ENCODE measurements at places on chromosomes 6 and 20.

DNA sequence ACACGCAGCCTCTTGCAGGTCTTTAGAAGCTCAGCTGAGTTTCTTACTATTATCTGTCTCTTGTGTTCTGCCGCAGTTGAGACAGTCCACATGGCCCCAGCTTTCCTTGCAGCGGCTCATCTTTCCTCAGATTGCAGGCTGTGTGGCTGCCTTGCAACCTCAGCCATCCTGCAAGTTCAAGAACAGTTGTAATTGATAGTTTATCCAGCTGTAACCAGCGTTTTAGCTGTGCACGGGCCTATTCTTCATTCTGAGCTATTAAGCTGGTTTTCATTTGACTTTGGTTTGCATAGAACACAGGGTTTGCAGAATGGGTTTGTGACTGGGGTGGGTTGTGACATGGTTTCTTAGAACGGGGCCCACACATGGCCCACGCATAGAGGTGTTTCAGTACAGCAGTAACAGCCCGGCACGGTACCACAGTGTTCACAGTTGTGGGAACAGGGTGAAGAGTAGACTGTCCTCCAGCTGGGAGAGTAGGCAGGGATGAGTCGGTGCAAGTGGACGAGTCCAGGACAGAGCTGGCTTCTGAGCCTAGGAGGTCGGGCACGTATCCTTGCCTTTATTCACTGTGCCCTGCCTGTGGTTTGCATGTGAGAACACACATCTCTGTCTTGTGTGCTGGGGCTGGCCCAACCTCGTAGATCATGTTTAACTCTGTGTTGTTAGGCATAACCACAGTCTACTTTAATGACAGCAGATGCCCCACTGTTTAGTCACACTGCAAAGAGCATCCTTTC lies 89.2 kb downstream of the RPP40 start:
- H3K27ac ChIP-seq, result peak overlapping the region; percentile 47
- H3K36me3 ChIP-seq, result peaks cover 2% of the 10 kb centered on the region
- H3K4me1 ChIP-seq, result peaks cover 18% of the 10 kb centered on the region
- H3K4me3 ChIP-seq, result no peak overlapping the region
- no peak for DNase-seq

DNA sequence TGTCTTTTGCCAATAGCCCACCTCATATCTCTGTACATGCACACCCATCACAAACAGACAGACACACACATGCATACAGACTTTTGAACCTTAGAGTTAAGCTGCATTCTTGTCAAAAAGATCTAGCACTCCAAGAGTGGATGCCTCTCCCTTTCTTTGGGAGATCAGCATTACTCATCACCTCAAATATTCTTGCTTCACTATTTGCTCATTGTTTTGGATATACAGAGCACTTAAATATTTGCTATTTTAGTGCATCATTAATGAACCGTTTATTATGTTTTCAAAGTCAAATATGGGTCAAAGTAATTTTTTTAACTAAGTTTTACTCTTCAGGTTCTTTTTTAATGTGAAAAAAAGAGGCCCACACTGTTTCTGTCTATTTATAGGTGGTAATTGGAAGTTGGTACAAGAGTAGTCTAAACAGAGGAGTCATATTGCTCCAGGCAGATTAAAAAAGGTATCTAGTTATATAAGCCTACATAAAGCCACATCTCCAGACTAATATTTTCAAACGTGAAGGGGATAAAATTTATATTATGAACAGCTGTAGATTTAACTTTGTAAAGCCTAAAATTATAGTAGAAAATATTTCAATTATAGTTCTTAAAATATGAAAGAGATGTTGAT lies 102.6 kb downstream of the FLRT3 start:
- no peaks in the 10 kb centered on the region for H3K27me3 ChIP-seq
- H3K27ac ChIP-seq, result no peak overlapping the region
- DNase-seq, result no peak

DNA sequence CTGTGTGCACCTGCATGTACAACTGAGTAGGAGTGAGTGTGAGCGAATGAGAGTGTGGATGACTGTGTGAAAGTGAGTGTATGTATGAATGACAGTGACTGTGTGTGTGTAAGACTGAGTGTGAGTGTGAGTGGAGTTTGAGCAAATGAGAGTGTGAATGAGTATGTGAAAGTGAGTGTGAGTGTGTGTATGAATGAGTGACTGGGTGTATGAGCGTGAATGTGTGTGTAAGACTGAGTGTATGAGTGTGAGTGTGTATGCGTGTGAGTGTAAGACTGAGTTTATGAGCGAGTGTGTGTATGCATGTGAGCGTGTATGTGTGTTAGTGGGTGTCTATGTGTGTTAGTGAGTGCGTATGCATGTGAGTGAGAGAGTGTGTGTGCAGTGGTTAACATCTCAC lies 220.8 kb downstream of the QKI start:
- no peaks in the 10 kb centered on the region for H3K4me1 ChIP-seq
- no peaks in the 10 kb centered on the region for H3K36me3 ChIP-seq
- no peak overlapping the region for H3K4me3 ChIP-seq
- H3K27me3 ChIP-seq, result no peaks in the 10 kb centered on the region
- no peak overlapping the region for H3K27ac ChIP-seq

DNA sequence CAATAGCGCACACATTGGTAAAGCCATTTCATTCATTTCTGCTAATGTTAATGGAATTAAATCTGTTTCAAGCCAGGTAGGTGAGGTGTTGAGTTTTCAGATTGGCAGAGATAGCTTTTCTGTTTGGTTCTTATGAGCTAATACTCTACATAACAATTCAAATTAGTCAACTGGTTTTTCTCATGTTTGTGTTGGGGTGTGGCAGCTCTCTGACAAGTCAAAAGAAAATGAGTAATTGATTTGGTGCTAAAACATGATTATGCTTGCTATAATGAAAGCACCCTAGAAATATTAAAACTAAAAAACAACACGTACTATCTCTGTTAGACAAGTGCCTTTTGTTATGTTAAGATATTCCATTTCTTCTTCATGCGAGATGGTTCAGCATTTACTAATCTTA lies 13.6 kb downstream of the PPP1R14C start:
- no peaks in the 10 kb centered on the region for H3K4me1 ChIP-seq
- H3K4me3 ChIP-seq, result no peak overlapping the region

- DNase-seq, result no peak
- H3K27ac ChIP-seq, result no peak overlapping the region
- H3K36me3 ChIP-seq, result no peaks in the 10 kb centered on the region
- no peak overlapping the region for H3K4me3 ChIP-seq
These were observed 111.7 kb upstream of the PTPRK start for GRCh38 chr6:128632131-128632530.

DNA sequence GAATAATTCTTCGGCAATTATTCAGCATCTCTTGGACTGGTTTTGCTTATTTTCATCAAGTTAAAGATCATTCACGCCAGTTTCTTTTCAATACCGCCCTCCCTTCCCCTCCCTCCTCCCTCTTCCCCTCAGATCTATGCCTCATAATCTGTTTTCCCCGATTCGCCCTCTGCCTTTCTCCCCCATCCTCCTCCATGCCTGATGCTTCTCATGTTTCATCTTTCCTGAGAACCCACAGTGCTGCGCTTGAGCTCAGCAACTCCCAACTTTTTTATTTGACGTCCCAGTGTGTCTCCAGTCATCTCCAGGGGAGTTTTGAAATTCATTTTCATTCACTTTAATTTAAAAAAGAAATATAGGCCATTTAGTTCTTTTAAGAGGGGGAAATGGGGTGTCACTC lies 142.7 kb downstream of the PTPRT start:
- H3K4me1 ChIP-seq, result no peaks in the 10 kb centered on the region
- H3K36me3 ChIP-seq, result no peaks in the 10 kb centered on the region
- DNase-seq, result no peak
- H3K4me3 ChIP-seq, result no peak overlapping the region

DNA sequence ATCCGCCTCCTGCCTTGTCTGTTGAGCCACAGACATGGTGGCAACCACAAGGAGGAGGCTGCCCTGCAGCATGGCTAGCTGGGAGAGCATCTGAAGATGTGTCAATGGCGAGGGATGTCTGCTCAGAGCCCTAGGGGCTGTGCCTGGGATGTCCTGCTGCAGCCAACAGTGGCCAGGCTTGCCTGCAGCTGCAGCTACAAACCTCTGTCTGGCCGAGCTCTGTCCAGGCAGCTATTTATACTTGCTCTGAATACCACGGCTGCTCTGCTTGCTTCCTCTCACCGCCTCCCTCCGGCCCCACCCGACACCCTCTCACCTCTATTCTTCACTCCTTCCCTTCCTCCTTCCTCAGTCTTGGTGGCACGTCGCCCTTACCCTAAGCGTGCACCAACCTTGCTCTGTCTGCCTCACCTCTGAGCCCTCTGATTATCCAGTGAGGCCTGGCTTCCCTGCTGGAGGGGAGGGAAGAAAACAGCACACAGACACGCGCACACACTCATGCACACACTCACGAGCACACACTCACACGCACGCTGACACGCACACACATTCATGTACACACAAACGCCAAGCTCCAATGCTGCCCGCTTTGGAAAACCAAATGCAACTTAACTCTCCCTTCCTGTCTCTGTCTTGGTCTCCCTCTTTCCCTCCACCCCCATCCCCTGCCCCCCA lies at the start of gene ANGPT4:
ANGPT4 (minus strand) TSS at position 210 of the 675 bp plus-strand sequence; CDS start at position 90, 120 bp downstream.
- H3K4me3 ChIP-seq, result no peak within 1 kb of the TSS
- H3K27ac ChIP-seq, result no peak within 1 kb of the TSS
- peaks cover 4% of the 10 kb centered on the region for H3K4me1 ChIP-seq
- H3K27me3 ChIP-seq, result no peaks in the 10 kb centered on the region

DNA sequence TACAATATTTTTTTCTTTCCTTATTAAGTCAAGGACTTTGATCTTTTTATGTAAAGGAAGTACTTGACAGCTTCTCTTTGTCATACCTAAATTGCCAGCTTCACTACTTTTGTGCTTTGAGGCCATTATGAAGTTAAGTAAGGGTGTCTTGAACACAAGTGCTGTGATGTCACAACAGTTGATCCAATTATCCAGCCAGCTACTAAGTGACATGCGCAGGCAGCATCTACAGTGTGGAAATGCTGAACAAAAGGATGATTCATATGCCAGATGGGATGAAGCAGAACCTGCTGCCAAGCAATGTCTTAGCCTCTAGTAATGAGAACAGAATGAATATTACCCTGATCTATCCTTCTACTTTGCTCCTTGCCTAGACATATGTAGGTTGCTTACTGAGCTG lies 68.3 kb upstream of the TMEM244 start:
- H3K4me1 ChIP-seq, result no peaks in the 10 kb centered on the region
- no peak overlapping the region for H3K27ac ChIP-seq
- no peaks in the 10 kb centered on the region for H3K36me3 ChIP-seq
- H3K27me3 ChIP-seq, result no peaks in the 10 kb centered on the region
- no peak for DNase-seq
